NCI-H2029 (cell line): ENCODE measurements at places on chromosomes 5 and 9.

GRCh38 chr9:123954518-123955280 lies 24.8 kb upstream of the DENND1A start:
- no peak for DNase-seq

DNA sequence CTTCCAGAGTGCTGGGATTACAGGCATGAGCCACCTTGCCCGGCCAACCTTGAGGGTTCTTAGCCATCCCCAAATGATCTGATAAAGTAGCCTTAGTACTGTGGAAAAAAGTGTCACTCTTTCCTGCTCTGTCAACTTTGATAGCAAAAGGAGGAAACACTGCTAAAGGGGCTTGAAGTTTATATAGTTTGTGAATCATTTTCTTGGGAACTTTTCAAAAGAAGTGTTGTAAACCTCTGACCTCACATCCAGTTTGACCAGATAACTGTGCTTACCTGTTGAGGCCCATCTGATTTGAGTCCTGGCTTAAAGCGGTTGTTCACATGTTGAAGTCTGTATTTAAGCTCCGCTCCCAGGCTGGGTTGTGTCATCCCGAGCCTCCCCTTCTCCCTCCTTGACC lies 303.3 kb downstream of the DOCK8 start:
- no peak for DNase-seq

- DNase-seq: no peak
These were observed 1.3 kb downstream of the VCP start for GRCh38 chr9:35070823-35071813.

- no peak for DNase-seq
These were observed 10.5 kb upstream of the C5orf15 start for GRCh38 chr5:133978943-133979342.

GRCh38 chr5:132073231-132074013 lies at the start of gene CSF2:
CSF2 (plus strand) TSS chr5:132073789; CDS start chr5:132073824, 35 bp downstream.
- no peak for DNase-seq

DNA sequence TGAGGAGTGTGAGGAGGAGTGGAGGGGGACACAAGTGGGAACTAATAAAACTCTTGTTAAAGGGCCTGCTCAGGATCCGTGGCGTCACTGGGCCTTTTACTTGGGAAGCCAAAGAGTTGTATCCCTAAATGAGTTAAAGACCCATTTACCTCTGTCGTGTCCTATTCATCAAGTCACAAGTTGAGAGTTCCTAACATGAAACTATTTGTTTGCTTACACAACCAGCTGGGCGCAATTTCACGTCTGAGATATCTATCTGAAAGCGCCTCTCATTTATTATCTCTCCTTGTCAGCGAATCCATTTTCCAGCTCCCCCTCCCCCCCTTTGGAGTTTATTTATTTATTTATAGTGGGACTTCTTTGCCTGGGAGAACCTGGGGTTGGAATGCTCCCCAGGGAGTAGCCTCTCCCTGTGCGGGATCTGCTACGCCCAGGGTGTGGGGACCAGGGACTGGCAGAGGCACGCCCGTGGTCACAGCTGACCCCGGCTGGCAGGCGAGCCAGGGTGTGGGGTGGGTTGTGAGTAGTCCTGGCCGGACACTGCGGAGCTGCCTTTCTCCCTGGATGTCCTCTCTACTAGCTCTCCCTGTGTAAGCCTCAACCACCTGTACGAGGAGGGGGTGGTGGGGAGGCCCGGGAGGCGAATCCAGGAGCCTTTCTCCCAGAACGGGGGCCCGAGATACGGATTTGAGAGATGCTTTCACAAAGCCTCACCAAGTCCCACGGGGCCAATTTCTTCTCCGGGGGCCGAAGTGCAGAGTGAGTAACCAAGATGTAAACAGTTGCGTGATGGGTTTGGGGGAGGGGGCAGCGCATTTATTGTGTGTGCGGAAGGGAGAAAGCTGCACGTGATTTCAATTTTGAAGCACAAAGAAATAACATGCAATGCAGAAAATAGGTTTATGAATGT lies 15.3 kb downstream of the NR2F1 start:
- DNase-seq: no peak

GRCh38 chr5:174306345-174307030 lies 261.0 kb downstream of the NSG2 start:
- no peak for DNase-seq

DNA sequence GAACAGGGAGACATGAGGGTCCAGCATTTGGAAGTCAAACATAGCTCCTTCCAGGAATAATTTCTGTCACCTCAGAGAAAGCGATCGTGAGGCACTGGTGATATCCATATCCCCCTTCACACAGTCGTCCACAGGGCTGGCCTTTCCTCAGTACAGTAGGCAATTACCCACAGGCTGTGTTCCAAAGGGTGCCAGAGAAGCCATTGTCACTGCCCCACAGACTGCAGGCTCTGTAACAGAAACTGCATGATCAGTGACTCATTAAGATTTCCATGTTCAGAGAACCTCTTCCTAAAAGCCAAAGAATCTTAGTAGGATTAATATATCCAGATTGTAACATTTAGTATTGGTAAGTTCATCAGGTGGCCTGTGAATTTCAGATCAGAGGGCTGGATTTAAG lies 127.6 kb downstream of the RPS23 start:
- no peak for DNase-seq

GRCh38 chr5:66669086-66669861 lies 73.1 kb downstream of the MAST4 start:
- no peak for DNase-seq

- no peak for DNase-seq
These were observed 221.7 kb downstream of the FANCC start for GRCh38 chr9:95095641-95096355.

DNA sequence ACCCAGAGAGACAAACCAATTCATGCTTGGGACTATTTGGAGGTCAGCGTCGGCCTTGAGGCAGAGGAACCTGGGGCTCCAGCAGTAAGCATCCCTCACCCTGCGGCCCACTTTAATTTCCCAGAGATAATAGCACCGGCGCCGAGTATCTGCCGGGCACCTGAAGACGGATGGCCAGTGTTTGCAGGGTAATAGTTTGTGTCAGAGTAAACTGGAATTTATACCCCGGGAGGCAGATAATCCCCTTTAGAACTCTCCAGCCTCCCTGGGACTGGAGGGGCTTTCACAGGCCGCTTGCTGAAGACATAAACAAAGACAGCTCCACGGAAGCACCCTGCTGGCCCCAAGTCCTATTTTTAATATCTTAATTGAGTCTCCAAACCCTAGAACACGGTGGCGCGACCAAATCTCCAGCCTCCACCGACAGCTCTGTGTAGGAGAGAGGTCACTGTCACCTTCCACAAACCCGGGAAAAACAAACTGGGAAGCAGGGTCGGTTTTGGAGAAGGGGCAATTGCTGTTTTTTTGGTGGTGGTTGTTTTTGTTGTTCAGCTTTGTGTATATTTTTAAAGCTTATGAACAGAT lies 17.4 kb upstream of the FCN1 start:
- DNase-seq: no peak

DNA sequence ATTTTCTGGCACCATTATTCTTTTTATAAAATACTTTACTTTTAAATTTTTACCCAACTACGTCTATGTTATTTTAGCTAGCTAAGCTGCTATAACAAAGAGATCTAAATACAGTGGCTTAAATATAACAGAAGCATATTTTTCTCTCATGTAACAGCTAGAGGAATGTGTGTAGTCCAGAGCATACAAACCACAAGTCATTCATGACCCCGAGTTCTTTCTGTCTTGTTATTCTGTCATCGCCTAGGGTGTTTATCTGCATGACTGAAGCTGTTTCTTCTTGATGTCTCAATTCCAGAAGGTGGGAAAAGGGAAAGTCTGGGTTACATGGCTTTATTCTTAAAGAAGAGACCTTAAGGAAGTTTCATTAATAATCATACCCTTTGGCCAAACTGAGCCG lies 136.9 kb upstream of the RFX3 start:
- no peak for DNase-seq

- DNase-seq: peak; percentile 34
These were observed 51.8 kb upstream of the GALNT10 start for GRCh38 chr5:154138701-154139100.

DNA sequence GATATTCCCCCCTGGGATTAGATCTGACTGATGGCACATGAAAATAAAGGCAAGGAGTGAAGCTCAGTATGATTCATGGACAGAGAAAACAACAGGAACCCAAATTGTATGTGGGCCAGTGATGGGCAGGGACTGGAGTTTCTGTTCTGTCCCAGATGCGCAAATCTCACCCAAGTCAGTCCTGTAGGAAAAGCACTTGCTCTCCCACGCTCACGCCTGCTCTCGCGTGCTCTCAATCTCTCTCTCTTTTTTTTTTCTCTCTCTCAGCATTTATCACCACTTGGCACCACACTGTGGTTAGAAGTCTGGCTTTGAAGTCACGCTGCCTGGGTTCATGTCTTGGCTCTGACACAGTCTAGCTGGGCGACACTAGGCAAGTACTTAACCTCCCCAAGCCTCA lies 106.5 kb upstream of the LRRTM2 start:
- DNase-seq: no peak

- no peak for DNase-seq
These were observed 9.3 kb upstream of the ZDHHC12 start for GRCh38 chr9:128733256-128733655.

GRCh38 chr9:83238871-83239640 lies 176.1 kb upstream of the RASEF start:
- peak; percentile 15 for DNase-seq

- DNase-seq: no peak
These were observed 70.2 kb upstream of the IL6ST start for GRCh38 chr5:56064984-56065383.

GRCh38 chr9:85726737-85727136 lies 15.0 kb downstream of the AGTPBP1 start:
- DNase-seq: no peak

GRCh38 chr5:108634010-108634616 lies 113.6 kb upstream of the FER start:
- DNase-seq: no peak

- no peak for DNase-seq
These were observed 25.9 kb downstream of the MAT2B start for GRCh38 chr5:163531272-163531671.

- no peak for DNase-seq
These were observed 37.9 kb downstream of the ZFR start for GRCh38 chr5:32406650-32407049.

- no peak for DNase-seq
These were observed 1997.7 kb downstream of the MAT2B start for GRCh38 chr5:165502893-165503691.

DNA sequence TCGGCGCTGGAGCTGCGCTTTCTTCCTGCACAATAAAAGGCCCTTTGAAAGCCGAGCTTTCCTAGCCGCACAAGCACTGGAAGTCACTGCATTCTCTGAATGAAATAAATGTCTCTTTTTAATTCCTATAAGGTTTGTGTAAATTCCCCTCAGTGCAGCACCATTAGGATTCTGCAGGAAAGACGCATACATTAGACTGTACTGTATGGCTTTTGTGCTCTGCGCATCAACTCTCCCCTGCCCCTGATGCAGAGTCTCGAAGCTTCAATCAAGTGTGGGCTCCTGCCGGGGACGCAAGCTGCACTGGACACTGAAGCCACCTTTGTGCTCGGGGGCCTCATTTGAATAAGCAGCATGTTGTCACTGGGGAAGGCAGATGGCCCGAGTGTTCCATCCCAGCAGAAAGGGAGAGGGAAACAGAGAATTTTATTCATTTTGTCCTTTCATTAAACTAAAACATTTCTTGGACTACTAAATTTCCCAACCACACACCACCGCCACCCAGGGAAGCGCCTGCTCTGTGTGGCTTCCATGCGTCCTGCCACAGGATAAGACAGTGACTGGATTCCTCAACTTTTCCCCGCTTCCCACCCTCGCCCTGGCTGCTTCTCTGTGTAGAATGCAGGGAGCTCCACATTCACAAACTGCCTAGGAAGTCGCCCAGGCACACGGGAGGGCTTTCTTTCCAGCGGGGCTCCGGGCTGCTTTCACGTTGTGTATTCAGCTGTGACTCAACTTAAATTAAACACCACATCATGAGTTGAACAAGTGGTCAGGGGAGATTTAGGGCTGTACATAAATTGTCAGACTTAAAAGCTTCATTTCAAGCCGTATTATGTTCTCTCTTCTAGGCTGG lies 635.4 kb downstream of the IRX1 start:
- no peak for DNase-seq

GRCh38 chr5:139524940-139525585 lies 36.1 kb upstream of the UBE2D2 start:
- DNase-seq: no peak

GRCh38 chr9:87503430-87503829 lies 5.8 kb downstream of the DAPK1 start:
- DNase-seq: no peak

- no peak for DNase-seq
These were observed 476.0 kb downstream of the RASEF start for GRCh38 chr9:82586918-82587356.

DNA sequence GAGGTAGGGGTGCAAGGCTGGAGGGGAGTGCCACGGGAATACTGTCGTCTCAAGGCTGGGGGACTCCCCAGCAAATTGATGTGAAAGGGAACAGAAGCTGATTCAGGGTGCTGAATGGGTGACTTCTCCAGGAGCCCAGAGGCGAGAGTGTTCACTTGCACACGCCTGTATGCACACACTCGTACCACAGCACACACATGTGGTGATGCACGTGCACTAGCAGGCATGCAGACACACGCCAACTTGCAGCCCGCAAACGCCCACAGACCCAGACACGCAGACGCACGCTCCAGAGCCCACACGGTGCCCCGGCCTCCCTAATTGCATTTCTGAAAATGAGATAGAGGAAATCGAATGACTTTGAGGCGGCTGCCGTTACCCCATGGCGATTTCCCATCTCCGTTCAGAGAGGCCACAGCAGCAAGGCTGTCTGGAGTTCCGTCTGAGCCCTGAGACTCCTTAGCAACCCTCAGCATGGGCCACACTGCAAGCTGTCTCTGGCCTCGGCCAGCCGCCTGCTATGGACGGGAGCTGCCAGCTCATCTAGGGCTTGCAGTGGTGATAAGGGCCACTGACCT lies 9.1 kb upstream of the ADAMTS2 start:
- no peak for DNase-seq

GRCh38 chr9:69888856-69889585 lies 68.4 kb downstream of the CFAP95 start:
- no peak for DNase-seq

DNA sequence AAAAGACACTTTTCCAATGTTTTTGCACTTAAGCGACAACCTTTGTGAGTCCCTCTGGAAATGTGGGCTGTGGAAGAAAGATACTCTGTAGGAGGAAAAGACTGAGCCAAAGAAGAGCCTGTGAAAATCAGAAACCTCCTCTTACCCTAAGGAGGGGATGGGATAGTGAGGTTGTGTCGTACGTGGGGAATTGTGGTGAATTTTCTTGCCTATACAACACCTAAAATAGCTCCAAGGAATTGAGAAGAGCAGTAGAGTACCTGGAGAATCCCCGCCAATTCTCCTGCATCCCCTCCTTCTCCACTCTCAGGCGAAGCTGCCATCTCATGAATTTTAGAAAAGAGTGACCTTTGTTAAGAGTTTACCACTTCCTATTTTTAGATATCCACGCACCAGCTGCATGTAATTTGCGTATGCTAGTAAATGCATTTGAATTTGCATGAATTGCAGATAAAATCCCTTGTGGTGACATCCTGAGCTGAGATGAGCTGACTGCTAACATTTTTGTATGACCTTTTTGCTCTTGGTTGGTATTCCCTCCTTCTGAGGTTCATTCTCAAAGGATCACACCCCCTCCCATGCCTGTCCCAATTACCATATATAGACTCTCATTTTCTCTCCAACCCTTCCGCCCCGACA lies 147.2 kb downstream of the PCSK5 start:
- no peak for DNase-seq
